Stimulated activated CD4-positive, alpha-beta T cell treated with anti-CD3 and anti-CD28 coated beads, TNF-alpha, amount 100 ng/mL, for 4 hours (primary cell): ENCODE measurements at places on chromosomes 5 and 9.

DNA sequence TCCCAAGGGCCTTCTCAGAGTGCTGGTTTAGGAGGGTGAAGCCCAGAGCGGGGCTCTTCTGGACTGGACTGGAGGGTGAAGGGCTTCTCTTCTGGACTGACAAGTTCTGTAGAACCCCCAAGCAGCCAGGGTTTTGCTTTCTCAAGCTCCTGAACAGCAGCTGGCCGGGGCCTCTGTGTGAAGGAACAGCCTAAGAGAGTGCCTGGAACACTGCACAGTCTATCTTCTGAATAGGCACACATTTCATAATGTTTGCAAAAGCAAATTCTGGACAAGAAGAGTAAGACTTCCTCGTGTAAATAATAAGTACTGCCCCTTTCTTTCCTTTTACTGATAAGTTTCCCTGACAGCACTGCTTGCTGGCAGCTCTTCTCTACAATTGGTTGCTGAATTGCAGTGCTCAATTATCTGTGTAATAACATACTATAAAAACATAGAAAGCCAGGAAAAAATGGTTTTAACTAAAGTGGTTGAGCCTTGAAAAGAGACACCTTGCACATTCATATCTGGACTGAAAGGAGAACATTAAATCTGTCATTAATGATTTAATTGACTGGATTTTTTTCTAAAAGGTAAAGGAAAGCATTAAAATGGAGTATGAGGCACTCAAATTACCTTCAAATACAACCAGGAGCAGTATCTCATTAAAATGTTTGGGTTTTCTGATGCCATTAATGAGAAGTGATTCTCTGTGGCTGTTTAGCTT lies 20.5 kb downstream of the MAST4 start:
- no peak for DNase-seq

GRCh38 chr5:62043289-62044280 lies 262.4 kb upstream of the KIF2A start:
- DNase-seq = no peak

GRCh38 chr5:33310451-33310850 lies 130.3 kb upstream of the TARS1 start:
- no peak for DNase-seq

GRCh38 chr5:176440927-176441706 lies 7.1 kb upstream of the FAF2 start:
- DNase-seq = no peak

DNA sequence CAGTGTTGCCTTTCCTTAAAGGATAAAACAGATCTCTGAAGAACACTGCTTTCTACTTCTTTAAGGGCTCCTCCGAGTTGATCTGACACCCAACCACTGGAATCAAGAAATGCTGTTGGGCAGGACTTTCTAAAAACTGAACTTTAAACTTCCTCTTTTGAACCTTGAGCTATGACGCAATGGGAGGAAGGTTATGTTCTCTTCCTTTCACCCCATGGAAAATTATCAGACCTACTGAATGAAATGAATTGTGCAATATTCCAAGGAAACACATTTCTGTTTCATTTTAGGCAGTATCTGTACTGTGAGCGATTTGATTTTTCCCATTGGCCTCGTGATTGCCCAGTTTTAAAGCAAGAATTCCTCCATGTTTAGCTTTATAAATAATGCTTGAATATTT lies 206.0 kb upstream of the PRR16 start:
- DNase-seq = no peak

DNA sequence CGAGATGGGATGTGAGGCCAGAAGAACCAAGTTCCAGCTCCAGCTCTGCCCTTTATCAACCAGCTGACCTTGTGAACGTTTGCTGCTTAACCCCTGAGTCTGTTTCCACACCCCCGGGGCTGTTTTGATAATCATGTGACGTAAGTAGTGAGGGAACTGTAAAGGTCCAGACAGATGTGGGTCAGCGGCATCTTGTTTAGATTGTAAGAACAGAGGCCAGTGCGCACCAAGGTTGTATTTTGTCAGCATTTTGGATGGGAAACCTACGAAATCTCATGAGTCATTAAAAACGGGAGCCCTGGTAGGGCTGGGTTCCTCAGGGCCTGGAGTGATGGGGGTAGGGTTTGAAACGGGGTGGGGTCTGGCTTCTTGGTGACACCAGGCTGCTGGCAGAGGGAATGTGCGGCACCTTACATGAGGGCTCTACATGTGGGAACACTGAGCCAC lies 13.8 kb upstream of the COL15A1 start:
- no peak for DNase-seq

GRCh38 chr5:173317852-173318251 lies 10.4 kb downstream of the STC2 start:
- no peak for DNase-seq

DNA sequence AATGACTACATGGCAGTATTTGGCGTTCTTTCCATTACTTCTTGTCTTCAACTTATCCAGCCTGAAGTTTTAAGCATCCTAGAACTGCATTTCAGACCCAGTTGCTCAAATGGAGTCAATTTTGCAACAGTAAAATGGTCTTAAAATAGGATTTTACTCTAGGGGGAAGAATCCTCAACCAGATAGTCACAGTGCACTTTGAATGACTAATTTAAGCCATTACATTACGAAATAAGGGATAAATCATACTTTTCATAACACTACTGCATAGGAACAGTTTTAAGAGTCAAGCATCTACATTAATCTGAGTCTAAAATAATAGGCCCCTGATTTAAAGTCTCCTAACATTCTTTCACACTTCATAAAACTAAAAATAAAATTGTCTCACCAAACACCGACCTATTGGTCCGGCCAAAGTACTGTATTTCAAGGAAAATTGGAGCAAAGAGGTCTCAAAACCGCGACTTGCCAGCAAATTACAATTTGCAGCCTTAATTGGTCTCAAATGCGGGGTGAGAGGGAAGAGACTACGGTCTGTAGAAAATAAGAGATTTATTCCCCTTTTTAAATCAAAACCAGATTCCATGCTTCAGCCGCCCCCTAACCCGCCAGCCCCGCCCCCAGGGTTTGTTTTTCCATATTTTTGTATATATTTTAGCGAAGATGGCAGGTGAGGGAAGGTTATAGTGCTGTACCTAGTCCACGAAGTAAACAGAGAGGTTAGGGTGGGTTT lies 1.2 kb upstream of the SMARCA2 start:
- no peak for DNase-seq

DNA sequence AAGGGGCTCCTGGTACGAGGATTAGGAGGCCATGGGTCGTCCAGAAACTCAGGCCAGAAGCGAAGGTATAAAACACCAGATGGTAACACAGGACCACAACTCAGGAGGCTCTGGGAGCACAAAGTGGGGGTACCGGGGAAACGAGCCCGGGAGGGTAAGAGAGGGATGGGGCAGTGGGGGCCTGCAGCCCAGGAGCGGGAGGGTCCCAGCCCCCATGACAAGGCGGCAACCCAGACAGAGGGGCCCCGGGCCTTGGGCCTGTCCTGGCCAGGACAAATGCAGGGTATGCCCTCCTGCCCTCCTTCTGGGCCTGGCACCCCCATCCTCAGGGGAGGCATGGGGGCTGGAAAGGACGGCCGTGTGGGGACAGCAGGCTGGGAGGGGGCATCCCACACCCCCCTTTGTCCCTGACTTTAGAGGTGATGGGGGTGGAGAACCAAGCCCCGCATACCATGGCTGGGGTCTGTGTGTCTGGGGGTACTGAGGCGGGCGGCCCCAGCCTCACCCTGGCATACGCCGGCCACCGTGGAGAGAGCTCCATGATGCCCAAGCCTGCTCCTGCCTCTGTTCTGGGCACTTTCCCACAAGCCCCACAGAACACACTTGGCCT lies 47.0 kb upstream of the EXOC3 start:
- DNase-seq = no peak

GRCh38 chr5:10235350-10235749 lies 14.3 kb downstream of the ATPSCKMT start:
- DNase-seq = no peak
